CD8-positive, alpha-beta memory T cell (primary cell): ENCODE measurements at places on chromosomes 1 and 21.

GRCh38 chr1:100631015-100631551 is 88.5 kb upstream of the VCAM1 start:
- no peak for DNase-seq

DNA sequence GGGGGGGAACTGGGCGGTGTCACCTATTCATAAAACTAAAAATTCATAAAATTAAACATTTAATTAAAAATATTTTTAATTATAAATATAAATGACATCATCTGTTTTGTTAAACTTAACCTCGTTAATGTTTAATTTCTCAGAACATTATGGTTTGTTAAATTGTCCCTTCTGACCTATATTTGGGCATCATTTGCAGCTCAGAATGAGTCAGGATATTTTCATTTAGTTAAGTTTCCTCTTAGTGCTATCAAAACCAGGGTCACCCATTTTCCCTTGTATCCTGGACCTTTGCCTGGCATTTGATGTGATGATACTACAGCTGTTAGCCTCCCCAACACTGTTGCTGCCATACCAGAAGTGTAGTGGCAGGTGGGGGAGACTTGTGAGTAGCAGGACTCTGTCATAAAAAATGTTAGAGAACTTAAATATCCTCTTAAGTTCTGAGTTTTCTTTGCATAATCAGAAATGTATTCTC is 30.3 kb downstream of the TSNAX start:
- DNase-seq = no peak

- DNase-seq = no peak
These were observed 138.3 kb downstream of the PRDM16 start for GRCh38 chr1:3207217-3207848.

- no peak for DNase-seq
These were observed 405.1 kb upstream of the ADAMTS5 start for GRCh38 chr21:27371975-27372331.

GRCh38 chr1:175207971-175208370 is 15.4 kb upstream of the KIAA0040 start:
- no peak for DNase-seq

DNA sequence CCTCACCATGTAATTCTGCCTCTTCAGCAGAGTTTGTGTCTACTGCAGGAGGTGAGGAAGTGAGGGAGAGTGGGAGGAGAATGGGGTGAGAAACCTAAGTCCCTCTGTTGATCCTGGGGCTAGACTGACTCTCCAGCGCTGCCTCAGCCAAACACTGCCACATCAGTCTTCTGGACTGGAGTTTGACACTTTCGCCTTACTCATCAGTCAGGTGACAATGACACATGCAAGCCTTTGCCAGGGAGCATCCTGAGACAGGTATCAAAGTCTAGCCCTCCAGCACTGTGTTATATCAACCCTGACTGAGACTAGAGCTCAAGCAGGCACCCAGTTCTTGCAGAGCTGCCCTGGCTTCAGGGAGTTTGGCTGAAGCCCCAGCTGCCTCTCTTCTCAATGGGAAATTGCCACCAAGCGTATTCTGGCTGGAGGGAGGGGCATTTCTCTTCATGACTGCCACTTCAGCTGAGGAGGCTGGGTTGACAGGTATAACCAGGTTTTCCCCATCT is 33.3 kb upstream of the SUCO start:
- DNase-seq = no peak

DNA sequence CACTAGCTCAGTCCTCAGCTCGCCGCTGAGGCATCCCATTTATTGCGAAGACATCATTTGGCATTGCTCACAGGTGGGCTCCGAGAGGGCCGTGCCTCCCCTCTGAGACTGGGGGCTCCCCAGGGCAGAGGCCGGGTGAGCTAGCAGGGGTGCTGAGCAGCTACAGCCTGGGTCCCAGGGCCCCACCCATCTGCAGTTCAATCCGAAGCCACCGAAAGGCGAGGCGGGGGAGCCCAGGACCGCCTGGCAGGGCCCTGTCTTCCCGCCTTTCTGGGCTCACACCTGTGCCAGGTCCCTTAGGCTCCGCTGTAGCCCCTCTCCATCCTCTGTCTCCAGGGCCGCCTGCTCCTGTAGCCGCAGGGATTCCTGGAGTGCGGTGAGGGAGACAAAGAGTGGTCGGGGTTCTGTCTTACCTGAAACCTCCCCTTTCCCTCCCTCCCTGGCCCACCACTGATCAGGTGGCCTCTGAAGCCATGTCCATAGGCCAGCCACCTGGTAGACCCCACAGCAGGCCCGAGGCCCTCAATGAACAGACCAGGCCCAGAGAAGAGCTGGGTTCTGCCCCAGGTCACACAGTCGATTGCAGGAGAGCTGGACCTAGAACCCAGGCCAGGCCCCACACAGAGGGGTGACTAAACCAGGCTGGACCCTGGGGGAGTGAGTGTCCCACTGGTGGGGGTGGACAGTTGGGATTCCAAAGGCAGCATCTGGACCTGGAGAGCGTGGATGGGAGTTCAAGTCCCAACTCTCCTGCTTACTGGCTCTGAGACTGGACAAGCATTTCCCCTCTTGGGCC is 18.1 kb upstream of the NBPF1 start:
- DNase-seq = no peak

DNA sequence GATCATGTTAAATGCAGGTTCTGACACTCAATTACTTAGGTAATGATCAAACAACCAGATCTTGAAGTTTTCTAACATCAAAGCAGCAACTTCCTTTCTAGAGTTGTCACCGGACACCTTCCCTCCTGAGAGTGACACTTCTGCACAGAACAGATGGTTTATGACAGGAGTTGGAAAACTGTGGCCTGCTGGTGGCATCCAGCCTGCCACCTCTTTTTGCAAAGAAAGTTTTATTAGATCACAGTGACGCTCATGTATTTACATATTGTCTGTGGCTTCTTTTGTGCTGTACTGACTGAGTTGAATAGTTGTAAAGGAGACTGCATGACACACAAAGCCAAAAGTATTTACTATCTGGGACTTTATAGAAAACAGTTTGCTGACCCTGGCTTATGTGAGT is 28.3 kb downstream of the DDR2 start:
- DNase-seq = no peak

- no peak for DNase-seq
These were observed 13.5 kb downstream of the C1orf74 start for GRCh38 chr1:209770636-209771415.

GRCh38 chr1:76759950-76760349 is 107.3 kb upstream of the ST6GALNAC5 start:
- no peak for DNase-seq
